Stomach (tissue), 19 donors: ENCODE measurements at places on chromosomes 3 and 15. TPM values are rescaled to one million over a fixed set of nuclear protein-coding genes. Genes with fewer than 3 reads are reported as not detected.

GPR27 gene
- 5.1 TPM for total RNA-seq

A4GNT gene
- 12.5 TPM for total RNA-seq

- DNase-seq, result no peak
Observed at GRCh38 chr15:94403331-94403730, 172.0 kb downstream of the MCTP2 start.

GOLGA8M gene
- total RNA-seq, result not detected

DNA sequence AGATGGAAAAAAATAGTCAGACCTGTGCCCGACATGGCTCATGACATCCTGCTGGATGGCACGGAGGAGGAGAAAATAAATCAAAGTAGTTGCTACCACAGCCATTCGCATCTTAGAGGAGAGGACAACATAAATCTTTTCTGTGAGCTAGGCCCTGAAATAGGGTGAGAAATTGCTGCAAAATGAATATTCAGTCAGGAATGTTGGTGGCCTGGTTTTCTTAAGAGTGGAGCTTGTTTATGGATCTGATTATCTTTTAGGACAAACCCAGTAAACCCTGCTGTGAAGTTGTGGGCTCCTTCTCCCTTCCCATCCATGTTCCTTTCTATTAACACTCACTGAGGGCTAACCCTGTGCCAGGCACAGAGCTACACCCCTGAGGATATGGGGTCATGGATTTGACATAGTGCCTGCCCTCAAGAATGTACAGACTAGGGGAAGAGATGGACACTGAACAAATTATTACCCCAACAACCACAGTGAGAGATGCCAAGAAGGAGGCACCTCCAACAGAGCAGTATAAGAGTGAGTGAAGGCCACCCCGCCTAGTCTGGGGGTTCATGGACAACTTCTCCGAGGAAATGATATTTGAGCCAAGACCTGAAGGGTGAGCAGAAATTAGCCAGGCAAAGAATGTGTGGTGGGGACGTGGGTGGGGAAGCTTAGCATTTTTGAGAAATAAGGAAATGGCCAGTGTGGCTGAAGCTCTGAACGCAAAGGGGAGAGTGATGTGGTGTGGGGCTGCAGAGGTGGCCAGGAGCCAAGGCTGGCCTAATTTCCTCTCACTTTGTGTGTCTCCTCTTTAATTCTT, 68.9 kb upstream of the ARL8B start:
- no peak for DNase-seq

- peak; percentile 63 for DNase-seq
Observed at GRCh38 chr3:169387751-169388696, 275.5 kb downstream of the MECOM start.

GRCh38 chr3:109384164-109384563, 46.8 kb upstream of the DPPA4 start:
- no peak for DNase-seq

GRCh38 chr3:157375342-157375986, 61.2 kb upstream of the PTX3 start:
- DNase-seq, result peak; percentile 16

- DNase-seq, result no peak
Observed at GRCh38 chr3:152200476-152201420, 68.0 kb upstream of the MBNL1 start.

ISLR gene
- 15.1 TPM for total RNA-seq

ADGRG7 gene
- not detected for total RNA-seq

DNA sequence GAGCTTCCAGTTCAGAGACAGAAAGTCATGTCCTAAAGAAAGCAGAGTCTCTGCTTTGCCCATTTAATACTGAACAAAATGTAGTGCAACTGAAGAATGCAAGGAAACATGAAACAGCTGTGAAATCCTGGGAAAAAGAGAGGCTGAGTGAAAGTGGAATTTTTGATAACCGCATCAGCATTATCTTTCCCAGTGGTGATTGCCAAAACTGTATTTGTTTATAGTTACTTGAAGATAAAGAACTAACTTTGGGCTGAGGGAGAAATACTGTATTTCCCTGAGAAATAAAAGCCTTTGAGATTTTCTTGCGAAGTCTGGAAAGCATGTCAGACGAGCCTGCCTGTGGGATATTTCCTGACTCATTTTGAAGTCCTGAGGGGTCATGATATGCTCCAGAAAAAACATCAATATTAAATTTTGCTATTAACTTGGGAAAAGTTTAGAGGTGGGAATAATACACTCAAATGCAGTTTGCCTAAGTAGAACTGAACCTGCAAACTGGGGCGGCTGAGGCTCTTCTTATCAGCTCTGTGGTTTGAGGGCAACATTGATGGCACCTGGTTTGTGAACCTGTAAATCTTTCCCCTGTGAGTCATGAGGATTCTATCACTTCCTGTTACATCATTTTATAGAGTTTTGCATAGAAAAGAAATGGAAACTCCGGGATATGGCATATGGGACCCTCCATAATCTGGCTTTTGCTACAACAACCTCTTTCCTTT, 855.3 kb downstream of the MCTP2 start:
- DNase-seq, result no peak

SKOR1 gene
- total RNA-seq, result 5.8 TPM

- peak; percentile 89 for DNase-seq
Observed at GRCh38 chr3:44554626-44555592, at the start of gene ZKSCAN7. ZKSCAN7 (plus strand) TSS chr3:44555193; CDS start chr3:44557048, 1,855 bp downstream.

PIGZ gene
- total RNA-seq, result 9.2 TPM

RETNLB gene
- total RNA-seq, result not detected

GRCh38 chr3:149534671-149535332, 60.3 kb downstream of the TM4SF4 start:
- peak; percentile 44 for DNase-seq

RBMS3 gene
- total RNA-seq, result 8.4 TPM

DNA sequence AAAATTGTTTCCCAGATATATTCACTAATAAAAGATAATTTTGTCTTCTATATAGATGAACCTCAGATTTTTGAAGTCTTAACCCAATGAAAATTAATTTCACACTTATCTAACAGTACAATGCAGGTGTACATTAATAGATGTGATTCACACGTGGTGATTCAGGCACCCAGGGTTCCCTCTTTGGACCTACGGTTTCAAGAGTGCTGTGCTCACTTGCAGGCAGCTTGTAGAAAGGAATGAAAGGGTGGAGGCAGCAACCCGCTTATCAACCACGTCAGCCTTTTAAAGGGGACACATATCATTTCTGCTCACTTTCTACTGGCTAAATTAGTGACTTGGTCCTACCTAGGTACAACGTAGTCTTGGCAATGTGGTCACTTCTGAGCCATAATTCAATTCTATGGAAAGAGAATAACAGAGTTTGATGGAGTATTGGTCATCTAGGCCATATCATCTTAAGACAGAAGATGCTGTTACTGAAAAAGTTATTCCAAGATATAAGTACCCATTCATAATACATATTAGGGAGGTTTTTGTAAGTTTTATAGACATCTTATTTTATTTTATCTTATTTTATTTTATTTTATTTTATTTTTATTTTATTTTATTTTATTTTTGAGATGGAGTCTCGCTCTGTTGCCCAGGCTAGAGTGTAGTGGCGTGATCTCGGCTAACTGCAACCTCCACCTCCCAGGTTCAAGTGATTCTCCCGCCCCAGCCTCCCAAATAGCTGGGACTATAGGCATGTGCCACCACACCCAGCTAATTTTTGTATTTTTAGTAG, 37.9 kb downstream of the ACP3 start:
- DNase-seq, result no peak

STAB1 gene
- 213 TPM for total RNA-seq

GOLGA6A gene
- not detected for total RNA-seq

DNA sequence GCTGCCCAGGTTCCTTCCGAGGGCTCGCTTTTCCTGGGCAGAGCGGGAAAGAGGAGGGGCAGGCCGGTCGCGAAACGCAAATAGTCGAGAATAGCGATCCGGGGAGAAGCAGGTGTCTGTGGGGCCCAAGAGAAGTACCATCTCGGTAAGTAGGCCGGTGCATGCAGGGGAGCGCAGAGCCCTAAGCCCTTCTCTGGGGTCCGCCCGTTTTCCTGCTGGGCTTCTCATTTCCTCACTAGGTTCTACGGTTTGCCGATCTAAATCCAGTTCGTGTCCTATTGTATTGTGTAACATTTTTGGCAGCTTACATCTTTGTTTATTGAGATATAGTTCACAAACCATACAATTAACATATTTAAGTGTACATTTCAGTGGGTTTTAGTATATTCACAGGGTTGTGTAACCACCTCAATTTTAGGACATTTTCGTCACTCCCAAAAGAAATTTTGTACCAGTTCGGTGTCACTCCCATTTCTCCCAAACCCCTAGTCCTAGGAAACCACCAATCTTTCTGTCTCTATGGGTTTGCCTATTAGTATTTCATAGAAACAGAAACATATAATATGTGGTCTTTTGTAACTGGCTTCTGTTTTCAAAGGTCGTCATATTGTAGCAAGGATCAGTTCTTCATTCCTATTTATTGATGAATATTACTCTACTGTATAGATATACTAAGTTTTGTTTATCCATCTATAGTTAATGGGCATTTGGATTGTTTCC, 6.8 kb upstream of the TRIM69 start:
- peak; percentile 50 for DNase-seq

DAZL gene
- total RNA-seq, result 0.18 TPM

GOLGA6L9 gene
- 3.2 TPM for total RNA-seq
